Thoracic aorta (tissue), 2 donors: ENCODE measurements at places on chromosomes 4 and X. TPM values are rescaled to one million over a fixed set of nuclear protein-coding genes. Genes with fewer than 3 reads are reported as not detected.

GRCh38 chr4:18568600-18568999 lies 547.0 kb upstream of the LCORL start:
- no peak for DNase-seq

DNA sequence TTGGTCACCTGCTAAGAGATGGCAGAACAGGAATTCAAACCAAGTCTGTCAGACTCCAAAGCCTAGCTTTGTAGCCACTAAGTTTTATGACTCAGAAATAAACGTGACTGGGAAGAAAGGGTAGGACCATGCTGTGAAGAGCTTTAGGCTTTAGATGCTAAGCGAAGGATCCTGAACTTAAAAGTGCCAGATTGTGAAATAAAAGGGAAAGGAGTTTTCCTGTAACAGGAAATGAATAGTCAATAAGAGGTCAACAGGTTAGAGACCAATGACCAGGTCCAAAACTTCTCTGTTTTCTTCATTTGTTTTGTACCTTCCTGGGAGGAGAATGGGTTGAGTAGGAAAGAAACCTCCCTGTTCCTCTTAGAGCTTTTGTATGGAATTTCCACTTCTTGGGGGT lies 98.8 kb upstream of the EOLA2 start:
- DNase-seq = no peak

DNA sequence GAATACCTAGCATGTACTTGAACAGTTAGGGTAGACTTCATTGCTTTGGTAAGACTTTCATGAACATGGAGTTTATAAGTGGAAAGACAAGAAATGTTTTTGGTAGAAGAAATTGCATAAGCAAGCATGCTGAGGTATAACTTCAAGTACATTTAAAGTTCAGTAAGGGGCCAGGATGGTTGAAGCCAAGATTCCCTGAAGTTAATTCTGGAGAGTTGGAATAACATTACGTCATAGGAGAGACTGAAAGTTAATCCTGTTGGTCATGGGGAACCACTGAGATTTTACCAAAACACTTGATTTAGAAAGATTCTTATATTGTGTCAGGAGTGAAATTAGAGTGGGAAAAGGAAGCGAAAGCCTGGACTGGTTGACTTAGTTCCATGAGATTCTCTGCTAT lies 767.5 kb upstream of the MAGEB2 start:
- no peak for DNase-seq

Gene GAGE13
- total RNA-seq = not detected

Gene PKD2
- total RNA-seq = 254 TPM

- no peak for DNase-seq
These were observed 860.0 kb upstream of the POU3F4 start for GRCh38 chrX:82648062-82648461.

DNA sequence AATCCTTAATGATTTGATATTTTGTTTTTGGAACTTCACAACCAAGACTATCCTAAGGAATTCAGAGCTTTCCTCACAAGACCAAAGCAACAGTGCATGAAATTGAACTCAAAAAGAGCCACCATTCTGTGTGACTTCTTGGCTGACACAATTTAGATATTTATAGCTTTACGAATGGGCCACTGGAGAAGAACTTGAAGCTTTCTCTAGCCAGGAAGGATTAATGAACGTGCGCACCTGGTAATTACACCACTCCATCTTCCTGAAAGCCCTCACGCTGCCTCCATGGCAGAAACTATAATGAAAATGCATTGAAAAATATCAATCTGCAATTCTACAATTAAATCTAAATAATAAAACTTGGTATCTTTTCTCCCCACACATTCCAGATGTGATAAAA lies 1057.8 kb downstream of the DMD start:
- DNase-seq = no peak

GRCh38 chrX:19543951-19544381 lies 28.7 kb upstream of the MAP3K15 start:
- no peak for DNase-seq

Gene CTAG2
- not detected for total RNA-seq

GRCh38 chr4:150943818-150944217 lies 71.3 kb downstream of the LRBA start:
- DNase-seq = no peak
